ENCODE measurements at places on chromosomes 6 and 20. TPM values are rescaled to one million over a fixed set of nuclear protein-coding genes. Genes with fewer than 3 reads are reported as not detected.
A peak's percentile ranks its signal among the peaks of the same experiment; 100 is the strongest.

Gene FAM162B
- total RNA-seq, result not detected

Gene CALHM4
- total RNA-seq, result not detected

Gene PNPLA1
- total RNA-seq, result 0.13 TPM

Gene BIRC7
- not detected for total RNA-seq

Gene NKX2-2
- total RNA-seq, result not detected

Gene TCP11
- not detected for total RNA-seq

Gene F13A1
- not detected for total RNA-seq

Gene KCNK5
- total RNA-seq, result 9.2 TPM

Gene DUSP15
- total RNA-seq, result not detected

DNA sequence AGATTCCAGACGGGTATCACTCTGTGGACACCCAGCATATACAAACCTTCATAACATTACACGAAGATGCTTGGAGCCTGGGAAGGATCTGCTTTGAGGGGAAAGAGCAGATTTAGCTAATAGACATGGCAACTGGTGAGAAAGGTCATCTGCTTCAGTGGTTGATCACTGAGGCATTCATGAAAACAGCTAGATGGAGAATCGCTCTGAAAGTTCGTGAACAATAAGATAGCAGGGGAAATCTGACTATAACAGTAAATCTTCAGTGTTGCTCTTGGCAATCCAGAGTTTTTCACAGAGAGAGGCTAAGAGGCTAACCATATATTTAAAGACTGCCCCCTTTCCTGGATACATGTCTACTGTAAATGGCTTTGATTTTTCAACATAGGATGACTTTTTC lies 245.3 kb downstream of the FARS2 start:
- no peak for DNase-seq
- peaks cover 22% of the 10 kb centered on the region for H3K4me1 ChIP-seq
- no peaks in the 10 kb centered on the region for H3K36me3 ChIP-seq
- no peaks in the 10 kb centered on the region for H3K27me3 ChIP-seq
- no peak overlapping the region for H3K4me3 ChIP-seq

DNA sequence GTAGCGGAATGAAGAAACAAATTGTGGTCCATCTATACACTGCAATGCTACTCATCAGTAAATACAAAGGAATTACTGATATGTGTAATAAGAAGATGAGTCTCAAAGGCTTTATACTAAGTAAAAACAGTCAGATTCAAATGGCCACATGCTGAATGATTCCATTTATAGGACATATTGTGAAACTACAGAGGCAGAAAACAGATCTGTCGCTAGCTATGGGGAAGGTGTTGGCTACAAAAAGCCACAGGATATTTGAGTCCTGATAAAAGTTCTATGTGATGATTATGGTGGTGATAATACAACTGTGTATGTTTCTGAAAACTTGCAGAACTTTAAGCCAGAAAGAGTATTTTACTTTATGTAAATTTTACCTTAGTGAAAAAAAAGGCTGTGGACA lies 313.2 kb downstream of the HDGFL1 start:
- H3K27ac ChIP-seq, result no peak overlapping the region
- no peak overlapping the region for H3K4me3 ChIP-seq
- DNase-seq, result no peak

- DNase-seq, result no peak
- no peak overlapping the region for H3K4me3 ChIP-seq
- H3K36me3 ChIP-seq, result no peaks in the 10 kb centered on the region
- no peaks in the 10 kb centered on the region for H3K27me3 ChIP-seq
These were observed 678.8 kb upstream of the MARCKS start for GRCh38 chr6:113178349-113178748.

GRCh38 chr20:47719625-47720024 lies 65.7 kb downstream of the SULF2 start:
- no peaks in the 10 kb centered on the region for H3K36me3 ChIP-seq
- H3K27me3 ChIP-seq, result peaks cover 15% of the 10 kb centered on the region
- H3K4me3 ChIP-seq, result no peak overlapping the region
- no peak overlapping the region for H3K27ac ChIP-seq
- peaks cover 7% of the 10 kb centered on the region for H3K4me1 ChIP-seq

DNA sequence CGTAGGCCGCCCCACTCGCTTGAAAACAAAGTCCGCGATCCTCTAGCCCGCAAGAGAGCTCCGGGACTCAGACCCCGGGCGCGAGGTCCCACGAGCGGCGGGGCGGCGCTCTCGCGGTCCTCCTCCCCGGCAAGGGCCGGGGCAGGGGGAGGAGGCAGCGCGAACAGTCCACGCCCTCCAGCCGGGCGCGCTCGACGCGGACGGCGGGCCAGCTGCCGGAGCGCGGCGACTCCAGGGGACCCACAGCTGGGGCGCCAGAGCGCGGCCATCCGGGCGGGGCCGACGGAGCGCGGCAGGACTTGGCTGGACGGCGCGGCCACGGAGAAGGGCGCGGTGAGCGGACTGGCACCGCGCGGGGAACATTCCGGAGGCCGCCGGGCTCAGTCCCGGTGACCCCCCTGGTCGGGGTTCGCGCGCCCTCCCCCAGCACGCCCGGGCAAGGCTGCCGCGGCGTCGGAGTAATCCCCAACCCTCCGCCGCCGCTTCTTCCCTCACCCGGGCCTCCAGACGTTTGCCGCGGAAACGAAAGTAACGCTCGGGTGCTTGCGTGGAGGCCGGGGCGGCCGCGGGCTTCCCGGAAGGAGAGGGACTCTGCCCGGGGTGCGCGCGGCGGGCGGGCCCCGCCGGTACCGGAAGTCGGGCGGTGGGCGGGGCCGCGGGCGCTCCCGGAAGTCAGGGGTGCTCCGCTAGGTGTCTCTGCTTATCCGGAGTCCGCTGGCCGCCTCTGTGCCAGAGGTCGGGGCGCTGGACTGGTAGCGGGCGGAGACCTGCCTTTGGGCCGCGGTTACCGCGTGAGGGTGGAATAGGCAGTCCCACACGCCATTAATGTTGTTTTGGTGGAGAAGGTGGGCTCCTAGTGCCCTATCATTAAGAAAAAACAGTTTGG lies at the start of gene RIPK1:
Gene RIPK1, plus strand, starts transcription at position 166 of the 886 bp plus-strand sequence. CDS start 8,330 bp downstream, outside the sequence.
- peak; percentile 95 for DNase-seq
- H3K4me1 ChIP-seq, result peaks cover 76% of the 10 kb centered on the region
- peak within 1 kb of the TSS; percentile 99 for H3K27ac ChIP-seq

- H3K27me3 ChIP-seq, result peaks cover 4% of the 10 kb centered on the region
- no peak for DNase-seq
- H3K4me1 ChIP-seq, result peaks cover 20% of the 10 kb centered on the region
- H3K4me3 ChIP-seq, result no peak overlapping the region
These were observed 176.2 kb upstream of the AHI1 start for GRCh38 chr6:135673501-135674309.

- no peaks in the 10 kb centered on the region for H3K27me3 ChIP-seq
- H3K36me3 ChIP-seq, result peaks cover 12% of the 10 kb centered on the region
- H3K4me3 ChIP-seq, result no peak overlapping the region
- DNase-seq, result peak; percentile 27
- peaks cover 16% of the 10 kb centered on the region for H3K4me1 ChIP-seq
These were observed 29.6 kb downstream of the PCNA start for GRCh38 chr20:5090191-5090590.

DNA sequence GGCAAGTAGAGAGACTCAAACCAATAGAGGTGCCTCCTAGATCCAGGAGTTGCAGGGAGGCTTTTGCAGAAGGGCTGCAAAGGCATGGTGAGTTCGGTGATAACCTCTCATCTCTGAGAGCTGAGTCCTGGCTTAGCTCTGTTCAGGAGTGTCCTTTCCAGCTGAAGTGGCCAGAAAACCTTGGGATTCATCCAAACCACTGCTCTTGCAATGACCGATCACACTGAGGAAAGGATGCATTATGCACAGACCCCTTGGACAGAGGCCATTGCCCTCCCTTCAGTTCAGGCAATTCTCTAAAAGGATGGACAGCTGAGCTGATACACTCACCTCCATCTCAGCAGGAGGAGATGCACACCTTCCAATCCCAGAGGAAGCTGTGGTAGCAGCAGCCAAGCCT lies 158.8 kb upstream of the ENPP5 start:
- no peaks in the 10 kb centered on the region for H3K36me3 ChIP-seq
- no peak for DNase-seq
- H3K27ac ChIP-seq, result no peak overlapping the region
- peaks cover 17% of the 10 kb centered on the region for H3K4me1 ChIP-seq

DNA sequence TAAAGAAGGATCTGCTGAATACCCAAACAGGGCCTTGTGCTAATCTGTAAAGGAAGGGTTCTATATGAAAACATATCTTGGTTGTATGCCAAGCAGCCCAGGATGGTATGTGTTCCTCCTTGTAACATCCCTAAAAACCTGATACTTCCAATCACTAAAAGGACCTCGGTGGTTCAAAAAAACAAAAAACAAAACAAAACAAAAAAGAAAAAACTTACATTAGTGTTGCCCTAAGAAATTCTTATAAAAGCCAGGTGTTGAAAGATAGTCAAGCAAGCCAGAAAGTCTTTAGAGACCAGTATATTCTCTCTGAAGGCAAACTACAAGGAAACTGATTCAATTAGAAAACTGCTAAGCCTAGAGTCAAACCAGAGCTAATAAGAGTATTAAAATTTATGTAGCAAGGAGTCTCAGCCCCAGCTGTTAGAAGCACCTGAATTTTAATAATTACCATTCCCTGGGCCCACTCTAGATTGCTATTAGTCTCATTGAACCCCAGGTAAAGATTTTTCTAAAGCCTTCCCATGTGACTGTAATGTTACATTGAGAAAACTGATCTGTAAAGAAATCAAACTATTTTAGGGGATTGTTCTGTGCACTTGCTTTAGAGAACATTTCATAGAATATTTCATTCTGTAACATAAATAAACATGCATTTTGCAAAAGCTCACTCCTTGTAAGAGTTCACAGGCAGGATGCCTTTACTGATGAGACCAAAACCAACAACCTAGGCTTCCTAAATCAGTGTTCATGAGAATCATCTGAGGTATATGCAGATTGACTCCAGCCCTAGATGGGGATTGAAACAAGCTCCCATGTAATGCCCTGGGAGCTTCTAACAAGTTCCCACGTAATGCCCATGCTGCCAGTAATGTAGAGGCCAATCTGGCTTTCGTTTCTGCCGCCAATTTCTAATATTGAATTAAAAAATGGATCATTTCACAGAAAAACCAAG lies 95.2 kb upstream of the BTN3A2 start:
- no peak overlapping the region for H3K27ac ChIP-seq
- H3K27me3 ChIP-seq, result no peaks in the 10 kb centered on the region
- H3K36me3 ChIP-seq, result peaks cover 8% of the 10 kb centered on the region
- peak; percentile 26 for DNase-seq
- H3K4me3 ChIP-seq, result no peak overlapping the region

- no peak for DNase-seq
- H3K36me3 ChIP-seq, result no peaks in the 10 kb centered on the region
These were observed 142.7 kb downstream of the PTPRT start for GRCh38 chr20:43046966-43047365.

DNA sequence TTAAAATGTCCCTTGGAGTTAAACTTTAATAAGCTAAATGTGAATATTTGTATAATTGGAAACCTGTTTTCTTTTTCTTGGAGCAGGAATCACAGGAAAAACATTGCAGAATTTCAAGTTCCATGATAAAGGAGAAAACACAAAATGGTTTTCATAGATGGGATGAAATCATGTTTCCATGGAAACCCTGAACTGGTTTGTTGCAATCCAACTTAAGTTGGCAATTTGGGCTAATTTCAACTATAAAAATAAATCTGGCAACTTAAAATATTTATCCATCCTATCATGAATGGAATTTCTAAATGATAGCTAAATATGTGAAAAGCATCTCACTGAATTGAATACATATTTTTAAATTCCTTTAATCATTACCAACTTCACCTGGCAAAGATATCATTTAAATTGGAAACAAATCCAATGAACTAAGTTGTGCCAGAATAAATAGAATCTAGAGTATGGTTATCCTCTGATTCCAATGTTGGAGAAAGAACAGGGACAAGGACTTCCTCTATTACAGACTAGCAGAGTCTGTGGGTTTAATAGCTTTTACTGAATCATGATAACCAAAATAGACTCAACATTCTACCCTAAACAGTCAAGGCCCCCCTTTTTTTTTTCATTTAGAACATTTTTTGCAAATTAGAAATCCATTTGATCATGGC lies 33.2 kb downstream of the COL21A1 start:
- H3K4me3 ChIP-seq, result no peak overlapping the region
- H3K27me3 ChIP-seq, result no peaks in the 10 kb centered on the region
- no peaks in the 10 kb centered on the region for H3K4me1 ChIP-seq
- no peak overlapping the region for H3K27ac ChIP-seq

GRCh38 chr6:111743862-111744692 lies 129.2 kb downstream of the FYN start:
- no peaks in the 10 kb centered on the region for H3K27me3 ChIP-seq
- DNase-seq, result no peak
- no peak overlapping the region for H3K27ac ChIP-seq
- no peak overlapping the region for H3K4me3 ChIP-seq
- H3K36me3 ChIP-seq, result peaks cover 69% of the 10 kb centered on the region

DNA sequence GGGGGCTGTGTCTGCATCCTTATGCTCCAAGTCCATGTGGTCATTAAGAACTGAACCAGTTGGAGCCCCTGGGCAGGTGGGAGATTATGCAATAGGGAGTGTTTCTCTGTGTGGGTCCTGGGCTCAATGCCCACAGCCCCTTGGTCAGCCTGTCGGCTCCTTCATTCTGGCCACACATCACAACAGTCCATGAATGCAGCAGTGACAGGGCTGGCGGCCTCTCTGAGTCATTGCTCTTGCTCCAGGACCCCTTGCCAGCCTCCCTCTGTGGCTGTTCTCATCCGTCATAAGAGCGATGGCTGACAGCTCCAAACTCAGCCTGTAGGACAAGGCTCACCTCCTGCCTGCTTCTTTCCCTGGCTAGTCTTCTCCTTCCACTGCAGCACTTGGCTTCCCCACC lies 609.5 kb upstream of the CDH4 start:
- H3K27ac ChIP-seq, result no peak overlapping the region
- no peak for DNase-seq
- H3K4me3 ChIP-seq, result no peak overlapping the region
- no peaks in the 10 kb centered on the region for H3K27me3 ChIP-seq
- no peaks in the 10 kb centered on the region for H3K36me3 ChIP-seq

DNA sequence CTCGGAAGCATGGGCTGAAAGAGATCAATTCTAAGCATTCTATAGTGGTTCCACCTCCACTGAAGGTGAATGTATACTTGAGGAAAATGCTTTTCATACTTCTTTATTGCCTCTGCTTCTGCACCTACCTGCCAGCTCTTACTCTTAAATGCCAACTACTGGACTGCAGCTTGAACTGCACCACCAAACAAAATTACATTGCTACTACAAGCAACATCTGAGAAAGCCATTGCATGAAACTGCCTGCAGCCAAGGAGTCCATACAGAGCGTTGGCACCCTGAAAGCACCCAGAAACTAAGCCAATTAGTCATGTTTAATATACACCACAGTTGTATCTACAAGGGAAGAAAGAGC lies 440.9 kb downstream of the BTBD3 start:
- H3K27me3 ChIP-seq, result no peaks in the 10 kb centered on the region
- no peaks in the 10 kb centered on the region for H3K36me3 ChIP-seq
- H3K4me1 ChIP-seq, result no peaks in the 10 kb centered on the region
- no peak overlapping the region for H3K4me3 ChIP-seq
- no peak overlapping the region for H3K27ac ChIP-seq

- no peaks in the 10 kb centered on the region for H3K36me3 ChIP-seq
- no peak overlapping the region for H3K27ac ChIP-seq
- no peak for DNase-seq
- H3K4me3 ChIP-seq, result no peak overlapping the region
These were observed 1009.2 kb upstream of the GJE1 start for GRCh38 chr6:141123497-141123896.

- H3K36me3 ChIP-seq, result no peaks in the 10 kb centered on the region
- H3K4me1 ChIP-seq, result no peaks in the 10 kb centered on the region
- peaks cover 2% of the 10 kb centered on the region for H3K27me3 ChIP-seq
These were observed 54.3 kb upstream of the GATA5 start for GRCh38 chr20:62529896-62530642.

Data from activated CD4-positive, alpha-beta memory T cell treated with anti-CD3 and anti-CD28 coated beads, Interleukin-2, amount 10 ng/mL, durations not matched to agents 7 days and 5 days (primary cell).